RWPE2 (cell line): ENCODE measurements at places on chromosomes 4 and X.

GRCh38 chrX:101057093-101057714, 5.3 kb upstream of the TRMT2B start:
- DNase-seq = no peak

- no peak for DNase-seq
Measured at GRCh38 chr4:135508006-135508714, 1306.6 kb upstream of the PABPC4L start.

DNA sequence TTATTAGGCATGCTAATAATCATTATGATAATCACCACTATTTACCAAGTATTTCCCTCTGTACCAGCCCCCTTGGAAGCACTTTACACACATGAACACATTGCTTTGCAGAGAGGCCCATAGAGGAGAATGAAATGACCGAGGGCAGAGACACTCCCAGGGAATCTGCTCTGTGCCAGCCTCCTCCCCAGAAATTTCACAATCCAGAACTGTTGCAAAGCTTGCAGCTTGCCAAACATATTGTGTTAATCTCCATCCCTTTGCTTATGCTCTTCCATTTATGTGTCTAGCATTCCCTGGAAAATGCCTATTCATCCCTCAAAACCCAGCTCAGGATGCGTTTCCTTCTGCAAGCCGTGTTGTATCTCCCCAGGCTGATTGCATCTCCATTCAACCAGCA, 37.8 kb downstream of the CYTL1 start:
- no peak for DNase-seq

GRCh38 chr4:71550220-71551165, 211.7 kb downstream of the SLC4A4 start:
- no peak for DNase-seq

- peak; percentile 33 for DNase-seq
Measured at GRCh38 chr4:8289956-8290700, 20.6 kb downstream of the HTRA3 start.

DNA sequence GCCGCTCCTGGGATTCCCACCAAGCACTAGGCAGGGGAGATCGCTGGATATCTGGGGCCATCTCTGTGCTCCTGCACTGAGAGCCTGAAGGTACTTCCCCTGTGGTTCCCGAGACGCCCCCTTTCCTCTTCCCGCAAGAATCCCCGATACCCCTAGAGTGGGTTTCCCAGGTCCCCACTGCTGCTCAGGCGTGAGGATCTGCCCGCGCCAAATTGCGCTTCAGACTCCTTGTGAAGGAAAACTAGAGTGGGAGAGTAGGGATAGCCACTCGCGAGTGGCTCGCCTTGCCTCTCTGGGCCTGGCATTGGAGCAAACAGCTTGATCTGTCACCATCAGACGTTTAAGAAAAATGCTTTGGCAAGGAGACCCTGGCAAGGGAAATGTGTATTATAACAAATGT, 1.5 kb downstream of the IL1RAPL2 start:
- no peak for DNase-seq

DNA sequence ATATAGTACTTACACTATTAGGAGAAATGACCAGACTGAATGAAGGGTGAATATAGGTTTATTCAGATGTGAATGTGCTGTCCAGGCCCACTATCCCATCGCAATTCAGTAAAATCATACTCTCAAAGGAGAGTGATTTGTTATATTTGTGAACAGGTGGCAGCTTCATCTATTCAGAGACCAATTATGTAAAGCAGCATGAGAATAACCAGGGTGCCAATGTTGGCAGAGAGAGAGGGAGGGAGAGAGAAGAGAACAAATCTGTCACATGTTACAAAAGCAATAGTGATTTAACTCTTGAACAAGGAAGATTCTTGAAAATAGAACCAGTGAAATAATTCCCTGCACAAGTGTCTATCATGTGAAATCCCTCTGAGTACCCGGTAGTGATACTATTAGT, 38.9 kb upstream of the TLL1 start:
- no peak for DNase-seq

- no peak for DNase-seq
Measured at GRCh38 chrX:154738011-154738738, 12.7 kb downstream of the GAB3 start.

GRCh38 chrX:92213786-92214185, 434.6 kb downstream of the PCDH11X start:
- no peak for DNase-seq

DNA sequence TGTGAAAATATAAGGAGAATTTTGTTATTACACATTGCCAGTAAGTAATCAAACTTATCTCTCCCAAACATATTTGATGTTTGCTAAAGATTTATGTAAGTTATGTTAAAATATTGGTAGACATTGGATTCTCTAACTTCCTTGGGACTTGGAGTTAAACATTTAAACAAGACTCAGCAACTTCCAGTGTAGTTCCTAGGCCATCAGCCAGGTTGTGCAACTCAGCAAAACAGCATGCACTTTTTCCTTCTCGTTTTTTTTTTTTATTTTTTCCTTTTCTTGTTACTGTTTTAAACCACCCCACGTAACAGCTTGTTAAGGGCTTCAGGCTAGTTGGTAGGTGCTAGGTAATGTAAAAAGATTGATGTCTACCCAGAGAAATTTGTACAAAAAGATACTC, 510.4 kb downstream of the ANKRD50 start:
- DNase-seq = no peak

DNA sequence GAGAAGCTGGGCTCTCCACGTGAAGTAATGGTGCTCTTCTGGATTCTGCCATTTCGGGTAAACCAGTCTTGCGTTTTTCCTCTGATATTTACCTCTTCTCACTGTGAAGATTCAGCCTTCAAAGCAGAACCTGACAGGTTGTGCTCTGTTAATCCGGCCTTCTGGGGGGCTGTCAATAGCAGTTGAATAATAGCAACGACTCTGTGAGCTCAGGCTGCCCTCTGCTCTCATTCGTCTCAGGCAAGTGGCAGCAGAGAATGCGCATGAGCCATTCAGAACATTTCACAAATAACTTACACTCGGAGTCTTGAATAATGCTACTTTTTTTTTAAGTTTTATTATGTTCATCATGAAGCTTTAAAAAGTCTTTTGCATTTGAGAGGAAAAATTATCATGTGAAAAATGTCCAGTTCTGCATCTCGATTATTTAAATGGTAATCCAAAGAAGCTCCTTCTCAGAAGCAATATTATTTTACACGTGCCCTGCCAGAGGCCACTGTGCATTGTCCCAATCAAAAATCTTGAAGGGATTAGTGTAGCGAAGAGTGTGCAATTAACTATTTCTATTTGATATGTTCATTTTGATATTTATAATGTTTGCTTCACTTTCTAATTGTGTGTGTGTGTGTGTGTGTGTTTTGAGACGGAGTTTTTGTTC, 354.2 kb upstream of the FAT1 start:
- DNase-seq = no peak

- no peak for DNase-seq
Measured at GRCh38 chrX:150715184-150715583, 22.0 kb downstream of the MTMR1 start.

DNA sequence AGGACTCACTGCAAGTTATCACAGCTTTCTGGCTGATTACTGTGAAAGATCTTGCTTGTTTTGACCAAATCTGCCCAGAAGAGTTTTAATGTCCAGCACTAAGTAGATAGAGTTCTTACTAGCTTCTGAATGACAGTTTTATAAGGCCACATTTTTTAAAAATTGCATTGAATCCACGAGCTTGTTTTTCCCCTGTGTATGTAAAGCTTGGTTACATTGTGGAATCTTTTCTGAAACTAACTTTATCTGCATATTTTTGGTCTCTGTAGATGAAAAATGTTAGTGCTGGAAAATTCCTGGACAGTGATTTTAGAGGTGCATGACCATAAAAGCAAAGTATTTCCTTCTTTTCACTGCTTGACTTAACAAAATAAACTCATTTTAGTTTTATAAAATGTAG, 650.3 kb upstream of the FAM241A start:
- no peak for DNase-seq

DNA sequence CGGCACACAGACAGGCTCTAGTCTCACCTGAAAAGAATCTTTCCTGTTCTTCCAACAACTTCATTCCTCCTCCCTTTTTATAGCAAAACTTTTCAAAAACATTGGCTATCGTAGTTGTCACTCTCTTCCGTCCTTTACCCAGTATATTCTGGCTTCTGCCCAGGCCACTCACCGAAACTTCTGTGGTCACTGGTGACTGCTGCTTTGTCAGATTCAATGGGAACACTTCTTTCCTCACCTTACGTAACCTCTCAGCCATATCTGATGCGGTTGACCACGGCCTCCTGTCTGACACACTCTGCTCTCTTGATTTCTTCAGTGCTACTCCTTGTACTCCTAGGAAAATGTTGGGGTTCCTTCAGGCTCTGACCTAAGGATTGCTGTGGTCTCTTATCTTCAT, 9.2 kb upstream of the RNF150 start:
- no peak for DNase-seq

DNA sequence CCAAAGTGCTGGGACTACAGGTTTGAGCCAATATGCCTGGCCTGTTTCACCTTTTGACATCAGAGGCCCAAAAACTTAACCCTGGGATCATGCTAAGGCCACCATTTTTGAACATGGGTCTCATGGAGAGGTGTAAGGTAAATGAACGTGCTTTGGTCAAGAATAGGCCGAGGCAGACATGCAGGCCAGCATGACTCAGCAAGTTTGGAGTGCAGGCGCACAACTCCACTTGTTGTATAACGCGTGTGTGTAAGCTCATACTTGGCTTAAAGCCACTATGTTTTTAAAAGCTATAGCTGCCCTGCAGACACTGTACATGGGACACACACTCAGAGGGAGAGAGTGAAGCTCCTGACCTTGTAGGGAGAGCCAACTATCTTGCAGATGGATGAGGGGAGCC, 43.8 kb upstream of the HPSE start:
- no peak for DNase-seq

DNA sequence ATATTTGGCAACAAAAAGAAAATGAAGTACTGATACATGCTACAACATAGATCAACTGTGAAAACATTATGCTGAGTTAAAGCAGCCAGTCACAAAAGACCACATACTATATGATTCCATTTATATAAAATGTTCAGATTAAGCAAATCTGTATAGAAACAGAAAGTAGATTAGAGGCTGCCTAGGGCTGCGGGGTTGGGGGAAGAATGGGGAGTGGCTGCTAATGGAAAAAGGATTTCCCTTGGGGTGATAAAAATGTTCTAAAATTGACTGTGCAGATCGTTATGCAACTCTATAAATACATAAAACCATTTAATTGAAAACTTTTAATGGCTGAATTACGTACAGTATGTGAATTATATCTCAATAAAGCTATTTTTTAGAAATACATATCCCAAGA, 46.8 kb downstream of the NEK1 start:
- no peak for DNase-seq

- DNase-seq = no peak
Measured at GRCh38 chrX:33434256-33435092, 223.1 kb upstream of the DMD start.

DNA sequence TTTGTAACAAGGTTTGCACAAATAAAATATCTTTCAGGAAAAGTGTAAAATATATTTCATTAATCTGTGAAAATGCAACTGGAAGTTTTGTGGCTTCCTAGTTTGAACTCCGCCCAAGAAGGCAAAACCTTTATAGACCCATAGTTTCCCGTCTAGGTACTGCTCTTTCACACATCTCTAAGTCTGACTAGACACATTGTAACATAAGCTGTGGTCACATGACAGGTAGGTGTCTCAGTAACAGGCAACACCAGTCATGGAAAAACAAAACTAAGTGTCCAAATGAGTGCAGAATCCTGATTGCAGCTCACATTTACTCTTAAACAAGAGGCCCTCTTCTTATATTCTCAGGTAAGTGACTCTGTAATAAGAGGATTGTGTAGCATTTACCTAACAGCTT, 55.6 kb downstream of the SNCA start:
- no peak for DNase-seq

DNA sequence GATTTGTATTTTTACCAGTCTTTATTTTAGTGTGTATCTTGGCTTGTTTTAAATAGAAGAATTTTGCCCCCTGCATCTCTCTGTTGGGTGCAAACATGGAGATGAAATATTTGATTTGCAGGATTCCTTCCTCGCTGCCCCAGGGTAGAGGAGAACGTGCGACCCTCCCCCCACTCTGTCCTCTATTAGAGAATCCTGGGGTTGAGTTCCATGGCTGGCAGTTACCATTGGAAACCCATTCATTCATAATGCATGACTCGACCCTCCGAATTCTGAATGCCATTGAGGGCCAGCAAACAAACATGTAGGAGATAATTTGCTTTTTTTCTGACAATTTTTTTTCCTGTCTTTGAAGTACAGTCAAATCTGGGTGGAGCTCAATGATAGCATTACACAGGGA, 53.7 kb downstream of the TRIM2 start:
- DNase-seq = no peak

DNA sequence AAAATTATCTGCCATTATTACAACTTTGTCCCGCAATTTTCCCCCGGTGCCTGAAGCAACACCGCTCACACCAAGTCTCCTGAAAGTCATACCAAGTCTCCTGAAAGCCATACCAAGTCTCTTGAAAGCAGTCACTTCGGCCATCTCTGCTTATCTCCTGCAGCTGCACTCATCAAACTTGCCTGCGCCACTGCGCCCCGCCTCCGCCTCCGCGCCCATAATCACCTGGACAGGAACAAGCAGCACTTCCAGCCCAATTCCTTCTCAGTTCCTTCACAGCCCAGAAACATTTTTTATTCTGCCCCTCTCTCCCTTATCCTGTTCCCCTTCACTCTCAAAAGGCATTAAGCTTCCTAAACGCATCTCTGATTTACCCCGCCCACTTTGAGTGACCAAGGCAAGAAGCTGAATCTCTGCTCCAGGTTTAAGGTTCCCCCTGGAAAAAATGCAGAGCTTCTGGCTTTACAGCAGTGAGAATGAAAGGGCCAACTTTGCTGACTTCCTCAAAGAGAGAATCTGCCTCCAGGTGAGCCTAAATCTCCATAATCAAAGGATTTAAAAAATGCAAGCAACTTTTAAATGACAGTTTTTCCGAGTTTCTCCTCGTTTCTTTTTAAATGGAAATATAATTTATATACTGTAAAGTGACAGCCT, 7.7 kb downstream of the GPR50 start:
- no peak for DNase-seq

DNA sequence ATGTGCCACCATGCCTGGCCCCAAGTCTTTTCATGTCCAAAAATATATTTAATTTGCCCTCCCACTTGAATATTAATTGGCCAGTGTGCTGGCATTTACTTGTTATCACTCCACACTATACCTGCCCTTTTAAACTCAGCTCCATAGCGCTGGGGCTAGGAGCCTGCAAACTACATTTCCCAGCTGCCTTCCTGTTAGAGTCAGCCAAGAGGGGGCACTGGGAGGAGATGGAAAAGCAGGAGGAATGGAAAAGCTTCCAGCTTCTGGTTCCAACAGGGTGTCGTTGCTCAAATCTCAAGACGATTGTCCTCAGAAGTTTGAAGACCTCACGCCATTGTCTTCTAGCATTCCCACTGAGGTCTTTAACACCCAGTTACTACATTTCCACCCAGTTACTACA, 315.5 kb downstream of the BCOR start:
- no peak for DNase-seq

- DNase-seq = no peak
Measured at GRCh38 chrX:37998586-37999262, 7.6 kb upstream of the SYTL5 start.

GRCh38 chr4:81499840-81500239, 28.1 kb upstream of the RASGEF1B start:
- DNase-seq = no peak

GRCh38 chr4:156970501-156971164, 966 bp downstream of the PDGFC start:
- DNase-seq = peak; percentile 71

GRCh38 chr4:10276152-10276551, 159.6 kb upstream of the WDR1 start:
- DNase-seq = no peak
